CD4-positive, alpha-beta T cell treated with Interleukin-15 for 1 hour (primary cell): ENCODE measurements at places on chromosomes 5 and 9.

- DNase-seq: no peak
These were observed 154.1 kb upstream of the CD180 start for GRCh38 chr5:67350618-67351201.

- no peak for DNase-seq
These were observed 128.6 kb downstream of the SPATA31D1 start for GRCh38 chr9:82117026-82117811.

GRCh38 chr9:136544964-136545691 is 720 bp downstream of the NOTCH1 start:
- DNase-seq: no peak

DNA sequence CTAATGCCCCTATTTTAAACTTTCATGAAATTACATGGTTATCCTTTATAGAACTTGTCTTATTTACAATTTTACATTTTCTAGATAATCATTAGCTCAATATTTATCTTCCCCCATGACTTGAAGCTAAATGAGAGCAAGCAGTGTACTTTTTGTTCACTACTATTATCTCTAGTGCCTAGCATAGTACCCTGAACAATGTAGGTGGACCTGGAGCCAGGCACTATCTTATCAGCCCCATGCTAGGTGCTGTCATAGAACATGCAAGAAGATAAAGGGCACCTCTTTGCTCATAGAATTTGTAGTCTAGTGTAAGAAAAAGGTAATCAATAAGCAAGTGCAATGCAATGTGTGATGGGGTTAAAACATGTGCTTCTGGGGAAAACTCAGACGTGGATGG is 399.9 kb downstream of the ELAVL2 start:
- DNase-seq: no peak

DNA sequence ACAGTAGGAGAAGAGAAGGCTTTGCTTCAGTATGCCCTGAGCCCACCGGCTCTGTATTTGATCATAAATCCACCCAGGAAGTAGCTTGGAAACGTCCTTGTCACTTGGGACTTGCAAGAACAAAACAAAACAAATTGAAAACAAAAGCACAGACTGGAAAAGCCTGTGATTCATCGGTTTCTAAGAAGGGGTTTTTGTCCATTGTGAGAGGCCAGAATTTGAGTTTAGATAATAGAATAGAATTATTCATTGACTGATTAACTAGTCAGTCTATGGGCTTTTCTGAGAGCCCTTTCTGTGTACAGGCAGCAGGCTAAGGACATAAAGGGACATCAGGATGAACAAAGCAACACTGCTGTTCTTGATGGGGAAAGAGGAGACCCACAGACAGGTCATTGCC is 424.8 kb downstream of the IRX1 start:
- no peak for DNase-seq

GRCh38 chr9:120956862-120957261 is 30.3 kb upstream of the TRAF1 start:
- DNase-seq: no peak

DNA sequence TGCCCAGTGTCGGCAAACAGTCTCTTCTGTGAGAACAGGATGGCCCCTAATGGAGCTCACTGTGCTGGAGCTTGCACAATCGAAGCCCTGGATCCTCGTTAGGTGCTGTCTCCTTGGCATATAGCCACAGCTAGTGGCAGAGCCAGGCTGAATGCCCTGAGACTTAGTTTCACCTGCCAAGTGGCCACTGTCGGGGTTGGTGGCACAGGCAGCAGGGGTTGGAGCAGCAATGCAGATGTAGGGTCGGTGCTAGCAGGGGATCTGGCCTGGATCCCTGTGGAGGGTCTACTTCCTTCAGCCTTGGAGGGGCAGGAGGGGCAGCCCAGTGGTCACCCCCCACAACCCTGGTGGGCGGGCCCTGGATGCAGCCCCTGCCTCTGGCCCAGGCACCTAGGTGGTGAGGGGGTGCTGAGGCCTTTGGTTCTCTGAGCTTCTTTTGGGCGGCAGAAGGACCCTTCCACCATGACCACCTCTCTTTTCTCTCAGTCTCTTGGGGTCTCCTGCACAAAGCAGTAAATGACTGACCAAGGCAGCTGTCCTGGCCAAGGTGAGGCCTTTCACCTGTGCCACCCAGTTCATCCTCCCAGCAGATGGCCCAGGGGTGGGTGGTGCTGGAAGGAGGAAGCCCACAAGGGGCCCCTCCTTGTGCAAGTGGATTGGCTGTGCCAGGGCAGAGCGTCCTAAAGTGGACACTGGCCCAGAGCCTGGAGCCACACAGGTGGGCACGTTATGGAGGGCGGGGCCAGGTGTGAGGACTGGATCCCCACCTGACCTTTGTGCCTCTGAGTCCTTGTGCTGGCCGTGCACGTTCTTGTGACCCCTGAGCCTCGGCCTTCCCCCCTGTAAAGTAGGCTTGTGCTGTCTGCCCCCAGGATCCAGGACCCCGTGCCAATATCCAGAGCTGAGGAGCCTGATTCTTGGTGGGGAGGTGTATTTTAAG is 44.8 kb downstream of the PHF2 start:
- DNase-seq: no peak
